ENCODE measurements at places on chromosomes 7 and 10.

DNA sequence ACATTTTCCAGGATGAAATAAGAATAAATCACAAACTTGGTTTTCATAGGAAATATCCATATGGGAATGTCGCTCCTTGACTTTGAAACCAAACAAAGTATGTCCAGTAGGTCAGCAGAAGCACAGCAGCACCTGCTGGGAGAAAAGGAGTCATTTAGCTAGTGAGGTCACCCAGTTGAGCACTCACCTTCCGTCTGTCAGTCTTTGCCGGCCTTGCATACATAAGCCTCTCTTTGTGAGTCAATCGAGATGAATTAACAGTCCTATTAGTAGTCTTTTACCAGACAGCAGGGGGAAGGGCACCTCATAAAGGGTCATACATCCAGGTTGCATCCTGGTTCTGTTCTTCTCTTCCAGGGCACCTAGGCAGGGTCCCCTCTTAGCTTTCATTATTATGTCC, 232.5 kb upstream of the FZD1 start:
- no peak for DNase-seq

DNA sequence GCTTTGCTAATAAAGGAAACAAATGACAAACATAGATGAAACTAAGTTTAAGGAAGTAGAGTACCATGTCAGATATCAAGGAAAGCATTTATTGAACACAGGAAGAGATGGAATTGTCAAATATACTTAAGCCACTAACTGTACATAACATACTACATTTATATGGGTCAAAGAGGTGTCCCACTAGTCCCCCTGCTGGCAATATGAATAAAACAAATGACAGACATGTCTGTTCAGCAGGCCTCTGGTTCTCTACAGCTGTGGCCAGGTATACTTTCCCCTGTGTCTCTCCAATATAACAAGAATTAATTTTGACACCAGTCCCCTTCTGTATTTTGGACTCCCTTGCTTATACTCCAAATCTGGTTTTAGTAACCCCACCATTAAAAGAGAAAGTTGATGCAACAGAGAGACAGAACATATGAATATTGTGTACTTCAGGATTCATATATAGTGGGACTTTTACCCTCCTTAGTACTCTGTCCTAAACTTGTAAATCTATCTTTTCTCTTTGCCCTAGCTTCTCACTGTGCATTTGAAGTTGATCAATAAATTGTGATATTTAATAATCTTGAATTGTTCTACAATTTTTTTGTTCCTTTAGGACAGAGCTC, 42.9 kb downstream of the CD36 start:
- no peak for DNase-seq

DNA sequence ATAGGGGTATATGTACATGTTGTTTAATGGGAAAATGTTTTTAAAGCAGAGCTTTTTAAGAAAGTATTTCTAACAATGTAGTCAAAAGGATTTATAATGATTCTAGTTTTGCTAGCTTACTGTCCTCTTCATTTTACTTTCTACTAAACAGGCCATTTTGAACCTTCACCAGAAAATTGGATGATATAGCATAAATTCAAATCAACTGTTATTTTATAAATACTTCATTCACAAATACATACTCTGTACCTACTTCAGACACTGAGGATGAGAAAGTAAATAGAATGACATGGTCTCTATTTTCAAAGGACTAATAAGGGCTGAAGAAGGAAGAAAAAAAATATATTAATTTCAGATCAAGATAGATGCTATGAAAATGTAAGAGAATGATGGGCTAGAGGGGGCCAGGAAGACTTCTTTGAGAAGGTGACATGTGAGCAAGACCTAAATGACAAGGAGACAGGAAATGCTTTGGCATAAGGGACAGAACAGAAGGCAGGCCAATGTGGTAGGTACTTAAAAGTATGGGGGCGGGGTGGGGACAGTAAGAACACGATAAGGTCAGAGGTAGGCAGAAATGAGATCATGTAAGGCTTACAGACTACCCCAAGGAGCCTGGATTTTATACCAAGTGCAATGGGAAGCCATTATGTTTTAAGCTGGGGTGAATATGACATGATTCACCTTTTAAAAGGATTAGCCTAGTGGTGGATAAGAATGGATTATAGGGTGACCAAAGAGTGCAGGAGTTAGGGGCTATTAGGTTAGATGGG, 5.2 kb downstream of the NAMPT start:
- DNase-seq: no peak

DNA sequence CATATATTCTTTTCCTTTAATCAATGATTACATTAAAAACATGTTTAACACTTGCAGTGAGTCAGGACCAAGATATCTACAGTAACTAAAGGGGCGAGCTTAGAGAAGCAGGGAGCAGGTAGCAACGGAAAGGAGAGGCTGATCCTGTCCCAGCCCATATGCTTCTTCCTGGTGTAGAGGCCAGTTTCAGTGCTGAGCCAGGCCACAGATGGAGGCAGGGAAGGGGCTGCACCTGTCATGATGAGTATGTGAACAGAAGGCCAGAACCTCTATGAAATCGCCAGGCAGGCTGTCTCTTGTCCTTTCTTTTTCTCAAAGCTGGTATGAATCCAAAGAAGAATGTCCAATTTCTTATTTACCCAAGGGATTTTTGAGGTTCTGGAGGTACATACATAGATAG, 16.3 kb downstream of the REEP3 start:
- DNase-seq: no peak

DNA sequence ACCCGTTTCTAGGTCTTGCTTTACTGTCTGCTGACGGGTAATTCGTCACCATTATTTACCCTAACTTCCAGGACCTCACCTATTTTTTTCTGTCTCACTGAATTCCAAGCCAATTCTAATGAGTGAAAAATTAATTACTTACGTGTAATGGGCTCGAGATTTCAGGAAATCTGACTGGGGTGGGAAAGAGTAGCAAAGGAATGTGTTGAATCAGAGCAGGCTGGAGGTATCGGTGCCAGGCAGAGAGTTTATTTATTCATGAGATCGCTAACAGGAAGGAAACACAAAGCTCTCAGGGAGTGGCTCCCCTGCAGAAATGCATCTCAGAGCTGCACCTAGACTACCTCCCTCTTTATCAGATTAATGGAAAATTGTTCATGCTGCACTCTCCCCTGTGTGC, 4.0 kb upstream of the DIP2C start:
- DNase-seq: no peak

DNA sequence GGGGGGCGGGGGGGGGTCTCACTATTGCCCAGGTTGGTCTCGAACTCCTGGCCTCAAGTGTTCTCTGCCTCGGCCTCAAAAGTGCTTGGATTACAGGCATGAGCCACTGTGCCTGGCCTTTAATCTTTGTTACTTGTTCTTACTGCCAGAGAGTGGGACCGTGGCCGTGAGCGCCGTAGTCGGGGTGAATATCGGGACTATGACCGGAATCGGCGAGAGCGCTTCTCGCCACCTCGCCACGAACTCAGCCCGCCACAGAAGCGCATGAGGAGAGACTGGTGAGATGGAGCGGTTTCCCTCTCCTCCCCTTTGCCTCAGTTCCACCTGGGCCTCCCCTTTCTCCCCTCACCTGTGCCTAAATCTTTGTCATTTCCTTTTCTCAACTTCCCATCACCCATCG, 6.2 kb downstream of the SRRT start:
- no peak for DNase-seq

DNA sequence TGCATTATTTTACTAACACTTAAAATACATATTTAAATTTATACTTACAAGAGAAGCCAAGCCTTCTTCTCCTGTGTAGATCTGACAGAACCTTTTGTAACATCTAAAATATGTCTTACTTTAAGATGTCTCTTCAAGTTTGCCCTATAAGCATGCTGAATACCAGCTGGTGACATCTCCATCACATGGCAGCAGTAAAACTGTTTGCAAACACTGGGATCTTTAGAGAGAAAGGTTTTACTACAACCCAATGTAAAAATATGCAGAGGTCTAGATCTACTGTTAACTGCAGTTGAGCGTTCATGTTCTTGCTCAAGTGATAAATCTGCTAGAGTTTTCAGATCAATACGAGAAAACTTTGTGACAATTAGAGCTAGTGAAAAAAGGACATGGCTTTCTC, 23.2 kb downstream of the PDZD8 start:
- no peak for DNase-seq

GRCh38 chr7:18290223-18290622, 205.3 kb upstream of the HDAC9 start:
- no peak for DNase-seq

Data from stimulated activated CD4-positive, alpha-beta T cell treated with anti-CD3 and anti-CD28 coated beads, Interleukin-4, amount 100 ng/mL, for 1 hour (primary cell).